AG04450 (cell line): ENCODE measurements at places on chromosomes 6 and 20.

DNA sequence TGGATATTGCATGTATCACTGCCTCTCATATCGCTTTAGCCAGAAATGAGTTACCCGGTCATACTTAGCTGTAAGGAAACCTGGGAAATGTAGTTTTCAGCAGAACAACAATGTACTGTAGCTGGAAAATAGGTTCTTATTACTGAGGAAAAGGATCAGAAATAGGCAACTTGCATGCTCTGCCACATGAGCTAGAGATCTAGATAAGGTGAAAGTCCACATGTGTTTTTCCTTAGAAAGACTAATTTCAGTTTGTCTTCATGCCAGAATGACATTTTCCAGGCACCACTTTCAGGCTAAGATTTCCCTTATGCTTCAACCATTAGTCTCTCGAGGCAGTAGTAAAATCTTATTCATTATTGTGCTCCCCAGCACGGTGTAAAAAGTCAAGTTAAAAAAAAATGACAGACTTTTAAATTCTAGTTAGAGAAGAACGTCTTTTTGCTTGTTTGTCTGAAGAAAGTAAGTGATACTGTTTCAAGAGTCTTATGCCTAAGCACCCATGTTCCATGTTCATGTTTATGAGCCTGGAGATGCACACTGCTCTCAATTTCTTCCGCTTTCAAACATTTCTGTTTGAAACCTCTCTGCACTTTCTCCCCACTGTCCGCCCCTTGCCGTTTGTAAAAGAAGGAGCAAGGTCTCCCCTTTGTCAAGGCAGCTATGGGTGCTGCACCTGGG, 67.6 kb downstream of the ZNF831 start:
- no peak for DNase-seq

DNA sequence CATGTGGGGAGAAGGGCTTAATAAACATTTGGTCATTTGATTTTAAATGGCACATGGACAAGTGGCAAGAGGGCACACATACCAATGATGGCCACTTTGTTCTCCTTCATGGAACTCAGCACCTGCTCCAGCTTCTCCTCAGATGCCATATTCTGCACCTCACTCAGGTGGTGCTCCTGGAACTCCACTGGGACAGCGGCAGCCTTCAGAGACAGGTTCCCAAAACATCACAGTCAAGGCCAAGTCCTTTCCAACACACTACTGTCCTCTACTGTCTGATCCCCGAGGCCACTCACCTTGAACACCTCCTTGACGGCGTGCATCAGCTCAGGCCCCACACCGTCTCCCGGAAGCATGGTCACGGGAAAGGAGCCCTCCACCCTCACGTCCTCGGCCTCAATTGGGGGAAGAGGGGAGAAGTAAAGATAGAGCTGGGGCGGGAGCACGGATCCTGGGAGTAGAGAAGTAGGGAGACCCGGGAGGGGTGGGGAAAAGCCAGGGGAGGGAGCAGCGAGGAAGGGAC, 591 bp downstream of the IDH3B start:
- DNase-seq: no peak

GRCh38 chr6:6586671-6587526, 1.6 kb upstream of the LY86 start:
- DNase-seq: no peak

DNA sequence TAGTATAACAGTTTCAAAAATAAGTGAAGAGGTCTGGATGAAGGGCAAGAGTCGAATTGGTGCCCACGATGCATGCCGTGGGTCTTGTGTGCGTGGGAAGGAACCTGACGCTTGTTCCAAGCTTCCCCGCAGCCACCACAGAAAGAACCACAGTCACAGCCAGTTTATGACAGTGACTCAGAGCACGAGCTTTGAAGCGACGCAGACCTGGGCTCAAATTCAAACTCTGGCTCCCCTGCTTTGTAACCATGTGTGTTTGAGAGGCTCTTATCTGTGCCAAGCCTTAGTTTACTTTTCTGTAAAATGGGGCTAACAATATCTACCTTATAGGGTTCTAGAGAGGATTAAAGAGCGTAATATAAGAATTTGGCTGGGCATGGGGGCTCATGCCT, 65.5 kb downstream of the SYNJ2 start:
- no peak for DNase-seq
